Large intestine (tissue), 12 donors: ENCODE measurements at places on chromosomes 7 and 10. TPM values are rescaled to one million over a fixed set of nuclear protein-coding genes. Genes with fewer than 3 reads are reported as not detected.
A peak's percentile ranks its signal among the peaks of the same experiment; 100 is the strongest.

- DNase-seq: no peak
- H3K4me1 ChIP-seq: no peaks in the 10 kb centered on the region
- no peak overlapping the region for H3K27ac ChIP-seq
- H3K36me3 ChIP-seq: no peaks in the 10 kb centered on the region
- H3K4me3 ChIP-seq: no peak overlapping the region
Measured at GRCh38 chr10:125550362-125550761, 132.6 kb downstream of the TEX36 start.

- H3K27me3 ChIP-seq: no peaks in the 10 kb centered on the region
- peaks cover 10% of the 10 kb centered on the region for H3K36me3 ChIP-seq
- no peak overlapping the region for H3K4me3 ChIP-seq
- H3K4me1 ChIP-seq: peaks cover 68% of the 10 kb centered on the region
Measured at GRCh38 chr10:71757399-71757922, 15.9 kb downstream of the VSIR start.

- no peaks in the 10 kb centered on the region for H3K27me3 ChIP-seq
- H3K27ac ChIP-seq: no peak overlapping the region
- H3K36me3 ChIP-seq: no peaks in the 10 kb centered on the region
- no peak for DNase-seq
- no peak overlapping the region for H3K4me3 ChIP-seq
Measured at GRCh38 chr7:47724335-47724982, 142.5 kb upstream of the TNS3 start.

- no peaks in the 10 kb centered on the region for H3K27me3 ChIP-seq
- no peak for DNase-seq
- H3K36me3 ChIP-seq: no peaks in the 10 kb centered on the region
- H3K27ac ChIP-seq: no peak overlapping the region
Measured at GRCh38 chr7:39651265-39651664, 27.9 kb downstream of the RALA start.

DNA sequence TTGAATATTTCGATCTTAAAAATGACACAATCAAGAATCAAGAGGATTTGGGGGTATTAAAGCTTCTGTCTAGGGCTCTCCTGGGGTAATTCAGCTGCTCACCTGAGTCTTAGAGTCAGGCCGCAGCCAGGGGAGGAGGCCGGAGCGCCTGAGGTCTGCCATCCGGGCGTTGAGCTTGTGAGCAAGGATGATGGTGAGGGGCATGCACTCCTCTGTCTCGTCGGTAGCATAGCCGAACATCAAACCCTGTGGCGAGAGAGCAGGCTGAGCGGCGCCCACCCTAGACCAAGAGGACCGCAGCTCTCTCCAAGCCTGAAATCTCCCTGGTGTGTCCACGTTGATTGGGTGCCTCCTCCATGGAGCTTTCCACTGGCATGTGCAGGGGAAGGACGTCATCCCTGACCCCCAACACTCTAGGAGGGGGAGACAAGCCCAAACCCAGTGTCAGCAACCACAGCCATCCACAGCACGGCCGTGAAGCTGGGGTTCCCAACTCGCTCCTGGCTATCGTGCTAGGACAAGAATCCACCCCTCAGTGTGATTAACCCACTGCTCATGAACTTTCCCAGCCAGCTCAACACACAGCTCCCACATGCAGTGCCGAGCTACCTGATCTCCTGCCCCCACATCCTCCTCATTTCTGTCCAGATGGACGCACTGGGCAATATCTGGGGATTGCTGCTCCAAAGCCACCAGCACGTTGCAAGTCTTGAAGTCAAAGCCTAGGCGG lies 9.2 kb downstream of the MAT1A start:
- H3K27ac ChIP-seq: no peak overlapping the region
- peaks cover 5% of the 10 kb centered on the region for H3K4me1 ChIP-seq
- H3K4me3 ChIP-seq: no peak overlapping the region
- no peaks in the 10 kb centered on the region for H3K36me3 ChIP-seq

DNA sequence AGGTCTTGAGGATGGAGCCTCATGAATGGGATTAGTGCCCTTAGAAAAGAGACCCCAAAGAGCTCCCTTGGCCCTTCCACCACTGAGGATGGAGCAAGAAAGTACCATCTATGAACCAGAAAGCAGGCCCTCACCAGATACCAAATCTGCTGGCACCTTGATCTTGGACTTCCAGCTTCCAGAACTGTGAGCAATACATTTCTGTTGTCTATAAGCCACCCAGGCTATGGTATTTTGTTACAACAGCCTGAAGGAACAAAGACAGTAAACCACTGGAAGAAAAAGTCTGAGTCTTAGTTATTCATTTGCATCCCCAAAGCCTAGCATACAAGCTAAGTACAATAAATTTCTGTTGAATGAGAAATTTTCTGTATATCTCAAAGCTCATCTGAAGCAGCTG lies 37.9 kb upstream of the TNS3 start:
- no peak for DNase-seq
- no peak overlapping the region for H3K4me3 ChIP-seq

GJD4 gene
- 0.09 TPM for polyA plus RNA-seq

DNA sequence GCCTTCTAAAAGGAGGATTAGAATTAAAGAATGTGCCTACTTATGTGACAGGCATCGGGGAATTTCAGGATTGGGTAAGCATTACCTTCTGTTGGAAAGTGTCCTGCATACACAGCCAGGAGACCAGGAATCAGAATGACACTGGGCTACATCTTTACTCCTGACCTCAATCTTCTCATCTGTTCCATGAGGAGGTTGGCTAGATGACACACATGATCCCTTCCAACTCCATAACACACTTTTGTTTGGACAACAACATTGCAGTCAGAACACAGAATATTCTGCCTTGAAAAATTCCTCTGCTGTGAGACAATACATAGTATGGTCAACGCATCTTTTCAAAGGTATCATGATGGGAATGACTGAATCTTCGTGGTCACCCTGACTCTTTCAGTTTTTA lies 1281.2 kb upstream of the SORCS1 start:
- no peaks in the 10 kb centered on the region for H3K36me3 ChIP-seq
- no peak overlapping the region for H3K4me3 ChIP-seq
- H3K27me3 ChIP-seq: no peaks in the 10 kb centered on the region
- DNase-seq: no peak

DNA sequence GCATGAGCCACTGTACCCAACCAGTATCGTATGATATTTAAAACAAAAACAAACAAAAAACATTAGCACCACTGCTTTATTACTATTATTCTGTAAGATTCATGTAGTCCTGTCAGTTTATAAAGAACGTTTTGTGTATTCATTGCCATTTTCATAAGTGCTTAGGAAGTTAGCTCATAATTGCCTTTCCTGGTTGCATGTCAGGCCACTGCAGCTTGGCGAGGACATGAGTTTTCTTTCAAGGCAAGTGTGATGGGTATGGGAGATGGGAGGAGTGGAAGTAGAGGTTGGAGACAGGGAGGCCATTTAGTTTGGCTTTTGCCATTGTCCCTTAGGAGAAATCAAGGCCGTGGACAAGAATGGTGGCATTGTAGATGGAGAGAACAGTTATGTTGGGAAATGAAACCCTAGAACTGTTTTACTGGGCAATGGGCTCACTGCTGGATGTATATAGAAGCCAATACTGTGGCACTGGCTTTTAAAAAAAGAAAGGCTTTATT lies 48.9 kb downstream of the TYW1 start:
- H3K4me1 ChIP-seq: no peaks in the 10 kb centered on the region
- H3K27me3 ChIP-seq: no peaks in the 10 kb centered on the region
- no peak overlapping the region for H3K27ac ChIP-seq
- no peak overlapping the region for H3K4me3 ChIP-seq
- DNase-seq: no peak

GRCh38 chr10:29141761-29142160 lies 147.1 kb upstream of the LYZL1 start:
- no peaks in the 10 kb centered on the region for H3K27me3 ChIP-seq
- H3K4me3 ChIP-seq: no peak overlapping the region
- no peak overlapping the region for H3K27ac ChIP-seq
- H3K4me1 ChIP-seq: no peaks in the 10 kb centered on the region
- no peak for DNase-seq

GRCh38 chr7:103525937-103526336 lies 79.9 kb upstream of the SLC26A5 start:
- DNase-seq: no peak
- no peaks in the 10 kb centered on the region for H3K4me1 ChIP-seq
- H3K4me3 ChIP-seq: no peak overlapping the region
- no peak overlapping the region for H3K27ac ChIP-seq
- H3K27me3 ChIP-seq: no peaks in the 10 kb centered on the region

DNA sequence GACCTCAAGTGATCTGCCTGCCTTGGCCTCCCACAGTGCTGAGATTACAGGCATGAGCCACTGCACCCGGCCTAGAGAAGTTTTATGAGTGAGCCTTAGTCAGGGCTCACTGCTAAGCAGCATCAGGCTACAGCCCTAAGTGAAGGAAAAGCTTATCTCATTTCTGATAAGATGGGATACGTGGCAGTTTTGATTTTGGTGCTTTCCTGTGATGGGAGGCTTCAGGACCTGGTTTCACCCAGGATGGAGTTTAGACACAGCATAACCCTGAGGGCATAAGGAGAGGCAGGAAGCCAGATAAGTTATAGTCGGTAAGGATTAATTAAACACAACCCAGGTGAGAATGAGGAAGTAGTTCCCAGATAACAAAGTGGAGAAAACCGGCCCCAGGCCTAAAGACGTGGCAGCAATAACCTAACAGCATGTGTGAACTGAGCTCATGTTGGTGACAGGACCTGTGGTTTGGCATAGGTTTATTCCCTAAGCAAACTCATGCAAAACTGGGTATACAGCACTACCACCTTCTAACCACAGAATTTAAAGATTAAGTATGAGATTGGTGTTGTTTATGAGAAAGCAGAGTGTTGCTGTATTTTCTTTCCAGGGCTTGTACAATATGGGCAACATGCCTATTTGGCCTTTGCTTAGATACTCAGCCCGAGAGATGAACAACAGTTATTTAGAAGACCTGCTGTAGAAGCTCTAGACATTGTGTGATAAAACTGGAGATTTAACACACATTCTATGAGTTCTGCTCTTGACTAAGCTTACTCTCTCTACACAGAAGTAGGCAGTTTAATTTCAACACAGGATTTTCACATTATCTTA lies 119.4 kb downstream of the COL28A1 start:
- H3K4me1 ChIP-seq: peaks cover 30% of the 10 kb centered on the region
- H3K36me3 ChIP-seq: no peaks in the 10 kb centered on the region
- peak overlapping the region; percentile 71 for H3K27ac ChIP-seq
- no peaks in the 10 kb centered on the region for H3K27me3 ChIP-seq
- H3K4me3 ChIP-seq: no peak overlapping the region
- peak; percentile 97 for DNase-seq
